ENCODE measurements at places on chromosomes 6 and 20. TPM values are rescaled to one million over a fixed set of nuclear protein-coding genes. Genes with fewer than 3 reads are reported as not detected.

DNA sequence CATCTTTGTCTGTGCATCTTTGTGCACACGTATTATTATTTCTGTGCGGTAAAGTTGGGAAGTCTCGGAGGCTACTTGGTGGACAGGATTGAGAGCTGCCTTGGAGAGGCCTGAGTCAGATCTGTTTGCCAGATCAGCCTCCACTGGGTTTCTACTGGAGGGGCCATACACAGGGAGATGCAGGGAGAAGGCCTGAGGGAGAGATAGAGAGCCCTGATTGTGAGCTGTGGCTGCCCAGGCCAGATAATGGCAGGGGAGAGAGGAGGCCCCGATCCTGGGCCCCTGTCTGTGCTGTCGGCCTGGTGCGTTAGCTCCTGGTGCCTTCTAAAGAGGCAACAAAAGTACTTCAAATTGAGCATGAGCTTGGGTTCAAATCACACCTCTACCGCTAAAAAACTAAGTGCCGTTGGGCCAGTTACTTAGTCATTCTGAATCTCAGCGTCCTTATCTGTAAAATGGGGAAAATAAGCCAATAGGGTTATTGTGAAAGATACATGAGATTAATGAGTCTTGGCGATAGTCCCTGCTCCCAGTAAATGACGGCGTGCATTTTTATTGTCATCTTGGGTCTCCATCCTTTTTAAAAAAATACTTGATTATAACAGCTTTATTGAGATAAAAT lies 27.6 kb upstream of the ADA start:
- H3K36me3 ChIP-seq = no peaks in the 10 kb centered on the region
- no peak for DNase-seq
- H3K4me3 ChIP-seq = no peak overlapping the region
- H3K27me3 ChIP-seq = no peaks in the 10 kb centered on the region
- no peaks in the 10 kb centered on the region for H3K4me1 ChIP-seq

GRCh38 chr6:30074331-30075093 lies 1.1 kb downstream of the RNF39 start:
- no peak overlapping the region for H3K27ac ChIP-seq
- no peak for DNase-seq
- H3K27me3 ChIP-seq = peaks cover 19% of the 10 kb centered on the region

DNA sequence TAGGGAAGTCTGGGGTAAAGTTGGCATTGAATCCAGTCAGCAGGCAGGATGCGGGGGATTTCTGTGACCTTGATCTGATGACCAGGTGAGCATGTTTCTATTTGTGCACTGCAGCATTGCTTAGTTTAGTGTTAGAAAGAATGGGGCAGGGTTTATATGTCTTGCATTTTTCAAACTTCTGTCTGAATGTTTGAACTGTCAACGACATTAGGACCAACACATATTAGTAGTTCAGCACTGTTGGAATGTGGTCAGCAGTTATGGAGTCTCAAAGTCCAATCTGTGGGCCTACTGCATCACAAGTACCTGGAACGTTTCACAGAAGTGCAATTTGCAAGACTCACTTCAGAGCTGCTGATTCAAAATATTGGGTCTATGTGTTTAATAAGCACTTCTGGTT lies 276.6 kb upstream of the BMP2 start:
- no peak overlapping the region for H3K27ac ChIP-seq
- H3K4me1 ChIP-seq = no peaks in the 10 kb centered on the region
- DNase-seq = no peak
- H3K4me3 ChIP-seq = no peak overlapping the region

Gene LY6G5C
- 4.9 TPM for total RNA-seq

Gene GFRAL
- not detected for total RNA-seq

Data from right atrium auricular region (tissue), 2 donors.